Muscle of back (tissue), 13 donors: ENCODE measurements at places on chromosomes 2 and 18. TPM values are rescaled to one million over a fixed set of nuclear protein-coding genes. Genes with fewer than 3 reads are reported as not detected.

Gene FOXD4L1
- polyA plus RNA-seq, result 1.7 TPM

DNA sequence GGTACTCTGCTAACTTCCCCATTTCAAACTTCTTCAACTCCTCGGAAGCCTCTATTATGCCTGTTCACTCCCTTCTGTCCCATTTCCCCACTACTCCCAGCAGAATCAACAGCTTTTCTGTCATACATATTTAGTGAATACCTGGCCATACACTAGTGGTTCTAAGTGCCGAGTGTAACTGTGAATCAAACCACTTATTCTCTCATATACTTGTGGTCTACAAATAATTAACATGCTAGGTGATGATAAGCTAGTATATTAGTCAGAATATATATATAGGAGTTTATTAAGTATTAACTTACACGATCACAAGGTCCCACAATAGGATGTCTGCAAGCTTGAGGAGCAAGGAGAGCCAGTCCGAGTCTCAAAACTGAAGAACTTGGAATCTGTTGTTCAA is 150.7 kb downstream of the CCDC102B start:
- no peak for DNase-seq

- DNase-seq, result no peak
Observed at GRCh38 chr2:63729831-63730230, 111.9 kb upstream of the UGP2 start.

GRCh38 chr2:179020156-179020750 is 29.7 kb downstream of the CCDC141 start:
- DNase-seq, result no peak

Gene IHH
- polyA plus RNA-seq, result not detected

GRCh38 chr18:36295214-36295613 is 2.3 kb upstream of the FHOD3 start:
- DNase-seq, result no peak

DNA sequence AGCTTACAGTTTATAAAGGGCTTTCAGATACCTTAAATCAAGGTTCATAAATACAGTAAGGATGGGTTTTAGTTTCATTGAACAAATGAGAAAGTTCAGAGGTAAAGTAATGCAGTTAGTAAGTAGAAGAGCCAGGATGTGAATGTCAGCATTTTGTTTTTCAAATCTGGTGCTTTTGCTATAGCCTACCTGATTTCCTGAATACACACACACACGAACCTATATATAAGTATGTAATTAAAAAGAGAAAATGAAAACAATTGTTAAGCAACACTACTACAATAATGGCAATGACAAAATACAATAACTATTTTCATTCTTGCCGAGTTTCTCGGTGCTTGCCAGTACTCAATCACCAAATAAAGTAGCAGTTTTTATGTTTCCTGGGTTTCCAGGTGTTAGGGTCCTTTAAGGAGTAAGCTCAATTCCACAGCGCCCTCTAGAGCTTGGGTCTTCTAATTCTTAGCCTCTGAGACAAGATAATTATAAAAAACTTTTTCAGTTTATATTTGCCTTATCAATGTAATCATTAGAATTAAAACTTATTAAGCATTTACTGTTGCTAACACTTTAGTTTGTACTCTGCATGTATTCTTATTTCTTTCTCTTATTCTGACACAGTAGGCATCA is 512.9 kb upstream of the ACVR2A start:
- no peak for DNase-seq

Gene ADGRF3
- polyA plus RNA-seq, result 0.39 TPM

Gene ERMN
- 0.53 TPM for polyA plus RNA-seq

Gene TLX2
- polyA plus RNA-seq, result 0.14 TPM

DNA sequence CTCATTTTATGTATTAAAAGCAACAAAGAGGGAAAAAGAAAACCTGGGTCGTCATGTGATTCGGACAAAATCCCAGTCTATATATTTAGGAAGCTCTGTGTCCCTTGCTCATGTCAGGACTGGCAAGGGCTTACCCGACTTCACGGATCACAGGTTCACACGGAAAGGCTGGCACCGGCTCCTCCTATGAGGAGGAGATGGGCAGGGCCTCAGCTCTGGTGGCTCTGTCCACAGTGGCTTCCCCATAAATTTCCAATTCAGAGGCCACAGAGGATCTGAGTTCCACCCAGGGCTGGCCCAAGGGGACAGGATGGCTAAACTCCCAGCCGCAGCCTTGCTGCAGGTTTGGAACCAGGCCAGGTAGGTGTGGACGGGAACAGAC is 186.8 kb downstream of the BCL2 start:
- DNase-seq, result no peak

- DNase-seq, result no peak
Observed at GRCh38 chr2:207879536-207879935, 109.8 kb upstream of the FZD5 start.
